ENCODE measurements at places on chromosomes 3 and 15.

DNA sequence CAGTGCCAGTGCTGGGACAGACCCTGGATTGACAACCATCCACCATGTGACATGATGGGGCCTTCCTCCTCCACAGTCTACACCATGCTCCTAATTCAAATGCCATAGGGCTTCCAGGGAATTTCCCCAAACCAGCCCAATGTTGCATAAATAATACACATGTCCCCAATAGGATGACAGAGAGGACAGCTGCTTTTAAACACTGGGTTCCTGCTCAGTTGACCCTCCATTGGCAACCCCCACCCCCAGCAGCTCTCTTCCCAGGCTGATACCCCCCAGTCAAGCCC, 28.3 kb upstream of the ATP2B2 start:
- DNase-seq = no peak

DNA sequence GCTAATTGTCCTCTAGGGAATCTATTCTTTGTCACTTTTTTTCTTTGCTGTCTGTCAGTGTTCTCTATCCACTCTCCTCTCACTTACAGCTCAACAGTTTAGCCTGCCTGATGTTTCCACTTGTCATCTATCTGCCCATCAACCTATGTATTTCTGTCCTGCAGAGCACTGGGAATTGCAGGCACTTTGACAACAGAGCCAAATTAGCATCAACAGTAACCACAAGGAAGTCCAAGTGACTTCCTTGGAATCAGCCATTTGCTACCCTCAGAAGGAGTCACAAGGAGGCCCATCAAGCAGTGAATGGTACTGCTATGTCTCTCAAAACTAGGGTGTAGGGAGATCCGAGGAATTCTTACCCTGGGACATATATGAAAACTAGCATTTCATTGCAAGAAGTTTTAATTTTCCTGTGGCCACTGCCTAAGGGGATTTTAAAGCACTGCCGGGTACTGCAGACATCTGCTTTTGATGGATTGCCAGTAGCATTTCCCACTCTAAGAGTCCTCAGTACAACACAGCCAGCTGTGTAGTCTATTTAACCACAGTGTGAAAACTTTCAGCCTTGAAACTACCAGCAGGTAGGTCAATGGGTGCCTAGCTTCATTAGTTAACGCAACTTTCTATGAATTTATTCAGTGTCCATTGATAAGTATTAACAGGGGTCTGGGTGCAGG, 898.8 kb downstream of the NTRK3 start:
- no peak for DNase-seq

DNA sequence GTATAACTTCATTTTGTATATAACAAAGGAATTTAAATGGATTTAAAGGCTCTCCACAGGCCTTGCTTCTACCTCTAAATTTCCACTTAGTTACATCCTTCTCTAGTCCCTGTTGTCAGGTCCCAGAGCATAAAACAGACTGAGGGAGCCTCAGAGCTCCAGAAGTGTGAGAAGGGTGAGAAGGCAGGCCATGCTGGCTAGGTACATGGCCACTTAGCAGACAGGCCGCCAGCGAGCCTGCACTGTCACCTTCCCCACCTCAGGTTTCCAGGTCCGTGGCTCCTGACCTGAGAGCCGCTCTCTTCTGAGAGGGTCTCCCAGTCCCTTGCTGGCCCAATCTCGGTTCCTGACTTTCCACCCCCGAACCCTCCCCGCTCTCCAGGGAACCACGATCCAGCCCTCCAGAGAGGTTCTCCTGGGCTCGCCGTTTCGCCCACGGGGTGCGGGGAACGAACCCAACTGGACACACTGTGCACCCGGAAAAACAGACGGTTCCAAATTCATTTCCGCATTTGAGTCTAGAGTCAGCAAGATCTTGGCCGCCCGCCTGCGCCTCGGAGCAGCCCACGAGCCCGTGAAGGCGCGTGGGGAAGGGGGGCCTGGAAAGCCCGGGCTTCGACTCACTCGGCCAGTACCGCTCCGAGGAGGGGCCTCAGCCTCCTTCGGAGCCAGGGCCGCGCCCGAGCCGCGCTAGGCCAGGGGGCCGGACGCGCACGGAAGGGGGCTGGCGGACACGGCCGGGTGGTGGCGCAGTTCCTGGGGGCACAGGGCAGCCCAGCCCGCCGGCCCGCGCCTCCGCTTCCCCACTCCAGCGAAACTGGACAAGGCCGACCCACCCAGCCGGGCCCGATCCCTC, 16.7 kb upstream of the SOX2 start:
- no peak for DNase-seq

GRCh38 chr15:100559330-100559729, 30.6 kb upstream of the CERS3 start:
- DNase-seq = no peak

DNA sequence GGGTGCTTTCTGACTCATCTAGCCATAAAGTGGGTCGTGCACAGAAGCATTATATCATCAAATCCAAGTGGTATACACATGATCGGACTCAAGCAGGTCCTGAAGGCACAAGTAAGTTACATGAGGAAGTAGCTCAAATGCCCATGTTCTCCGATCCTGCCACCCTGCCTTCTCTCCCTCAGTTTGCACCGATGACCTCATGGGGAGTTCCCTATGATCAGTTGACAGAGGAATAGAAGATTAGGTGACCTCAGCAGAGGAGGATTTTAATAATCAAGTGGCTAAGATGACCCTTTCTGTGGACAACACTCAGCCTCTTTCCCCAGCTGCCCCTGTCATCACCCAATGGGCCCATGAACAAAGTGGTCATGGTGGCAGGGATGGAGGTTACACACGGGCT, 149.5 kb downstream of the TBC1D5 start:
- no peak for DNase-seq

DNA sequence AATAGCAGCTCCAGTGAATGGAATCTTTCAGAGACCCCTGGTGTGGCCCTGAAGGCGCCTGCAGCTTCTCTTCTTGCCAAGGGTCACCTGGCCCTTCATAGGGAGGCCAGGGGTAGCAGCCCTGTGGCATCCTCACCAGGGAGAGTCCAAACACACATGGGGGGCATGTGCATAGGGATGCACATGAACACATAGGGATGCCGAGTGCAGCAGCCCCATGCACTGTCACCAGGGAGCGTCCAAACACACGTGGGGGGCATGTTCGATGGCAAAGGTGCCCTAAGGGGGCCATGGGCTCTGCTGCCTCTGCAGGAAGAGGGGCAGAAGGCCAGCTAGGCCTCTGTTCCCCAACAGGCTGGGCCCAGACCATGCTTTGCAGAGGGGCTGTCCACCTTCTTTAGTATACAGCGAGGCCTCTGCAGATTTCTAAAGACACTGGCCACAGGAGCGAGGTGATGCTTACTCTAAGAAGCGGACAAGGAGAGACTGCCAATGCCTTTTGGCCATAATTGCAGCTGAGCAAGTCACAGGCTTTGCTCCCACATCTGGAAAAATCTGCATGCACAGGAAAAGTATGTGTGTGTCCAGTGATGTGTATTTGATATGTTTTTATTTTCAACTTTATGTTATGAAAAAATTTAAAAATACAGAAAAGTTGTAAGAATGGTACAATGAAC, 21.0 kb downstream of the ANAPC13 start:
- no peak for DNase-seq

DNA sequence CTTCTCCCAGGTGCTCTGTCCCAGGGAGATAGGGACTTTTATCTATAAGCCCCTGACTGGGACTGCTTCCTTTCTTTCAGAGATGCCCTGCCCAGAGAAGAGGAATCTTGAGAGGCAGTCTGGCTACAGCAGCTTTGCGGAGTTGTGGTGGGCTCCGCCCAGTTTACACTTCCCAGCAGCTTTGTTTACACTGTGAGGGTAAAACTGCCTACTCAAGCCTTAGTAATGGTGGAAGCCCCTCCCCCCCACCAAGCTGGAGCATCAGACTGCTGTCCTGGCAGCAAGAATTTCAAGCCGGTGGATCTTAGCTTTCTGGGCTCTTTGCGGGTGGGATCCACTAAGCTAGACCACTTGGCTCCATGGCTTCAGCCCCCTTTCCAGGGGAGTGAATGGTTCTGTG, 253.8 kb upstream of the ARL6 start:
- DNase-seq = no peak

DNA sequence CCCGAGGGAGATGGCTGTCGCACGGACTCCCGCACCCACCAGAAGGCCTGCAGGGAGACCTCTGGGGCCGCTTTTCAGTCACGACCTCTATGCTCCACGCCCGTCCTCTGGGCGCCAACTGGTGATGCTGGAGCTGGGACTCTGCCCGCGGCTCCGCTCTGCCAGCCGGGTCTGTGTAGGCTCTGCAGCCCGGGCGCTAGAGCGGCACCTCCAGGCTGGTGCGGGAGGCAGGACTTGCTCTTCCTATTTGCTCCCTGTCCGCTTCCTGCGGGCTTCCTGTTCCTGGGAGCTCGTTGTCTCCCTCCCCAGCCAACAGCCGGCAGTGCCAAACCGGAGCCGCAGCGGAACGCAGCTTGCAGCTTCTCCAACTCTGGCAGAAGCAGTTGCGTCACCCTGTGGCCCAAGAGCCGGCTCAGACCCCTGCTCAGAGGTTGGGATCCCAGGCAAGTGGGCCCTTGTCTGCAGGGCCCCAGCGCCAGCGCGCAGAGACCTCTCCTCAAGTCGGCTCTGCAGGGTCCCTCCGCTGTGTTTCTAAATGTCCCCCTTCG, 285.9 kb downstream of the XXYLT1 start:
- no peak for DNase-seq

- no peak for DNase-seq
These were observed 18.3 kb downstream of the MYL3 start for GRCh38 chr3:46844881-46845312.

GRCh38 chr3:155641956-155642355, 102.9 kb downstream of the PLCH1 start:
- no peak for DNase-seq

All from stimulated activated CD8-positive, alpha-beta memory T cell treated with anti-CD3 and anti-CD28 coated beads, Interleukin-2, amount 100 ng/mL, for 1 hour (primary cell).